AG08396 (cell line): ENCODE measurements at places on chromosomes 4 and X.

GRCh38 chrX:49209434-49210251, 9.7 kb upstream of the SYP start:
- no peak for DNase-seq

- no peak for DNase-seq
Observed at GRCh38 chr4:46032056-46032455, 91.8 kb downstream of the GABRG1 start.

DNA sequence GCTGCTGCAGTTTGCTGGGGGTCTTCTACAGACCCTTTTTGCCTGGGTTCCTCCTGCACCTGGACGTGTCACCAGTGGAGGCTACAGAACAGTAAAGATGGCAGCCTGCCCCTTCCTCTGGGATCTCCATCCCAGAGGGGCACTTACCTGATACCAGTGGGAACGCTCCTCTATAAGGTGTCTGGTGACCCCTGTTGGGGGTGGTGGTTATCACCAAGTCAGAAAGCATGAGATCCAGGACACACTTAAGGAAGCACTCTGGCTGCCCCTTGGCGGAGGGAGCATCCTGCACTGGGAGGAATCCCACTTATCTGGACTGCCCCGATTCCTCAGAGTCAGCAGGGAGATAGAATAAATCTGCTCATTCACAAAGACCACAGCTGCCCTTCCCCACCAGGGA, 218.9 kb upstream of the GALNTL6 start:
- DNase-seq: no peak

DNA sequence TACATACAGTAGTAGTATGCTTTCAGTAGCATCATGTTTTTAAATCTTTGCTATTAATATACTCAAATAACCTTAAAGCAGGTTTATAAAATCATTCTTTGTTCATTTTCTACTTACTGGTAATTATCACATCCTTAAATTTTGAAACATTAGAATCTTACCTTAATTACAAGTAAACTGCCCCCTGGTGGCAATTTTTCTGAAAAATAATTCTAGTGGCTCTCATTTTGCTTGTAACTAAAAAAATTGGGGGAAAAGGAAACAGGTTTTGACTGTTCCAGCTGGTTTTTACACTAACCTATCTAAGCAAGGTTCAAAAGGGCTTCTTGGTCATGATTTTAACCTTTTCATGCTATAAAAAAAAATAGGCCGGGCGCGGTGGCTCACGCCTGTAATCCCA, 18.5 kb upstream of the DCAF4L1 start:
- DNase-seq: no peak

DNA sequence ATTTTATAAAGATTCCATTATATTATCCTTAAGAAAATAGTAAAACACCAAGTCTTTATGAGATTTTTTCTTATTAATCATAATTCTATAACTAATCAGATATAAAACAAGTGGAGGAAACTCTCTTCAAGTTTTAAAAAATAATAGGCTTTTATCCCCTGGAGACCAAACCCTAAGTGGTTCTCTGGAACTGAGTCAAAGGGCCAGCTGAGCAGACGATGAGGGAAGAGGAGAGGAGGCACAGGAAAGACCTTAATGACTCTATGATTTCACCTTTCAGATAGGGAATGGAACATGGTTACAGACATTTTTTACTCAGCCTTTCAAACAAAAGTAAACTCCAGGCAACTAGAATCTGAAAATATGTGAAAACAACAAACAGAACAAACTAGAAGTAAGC, 201.8 kb downstream of the SLC39A8 start:
- DNase-seq: no peak

- no peak for DNase-seq
Observed at GRCh38 chrX:5458300-5458842, 770.3 kb downstream of the NLGN4X start.

DNA sequence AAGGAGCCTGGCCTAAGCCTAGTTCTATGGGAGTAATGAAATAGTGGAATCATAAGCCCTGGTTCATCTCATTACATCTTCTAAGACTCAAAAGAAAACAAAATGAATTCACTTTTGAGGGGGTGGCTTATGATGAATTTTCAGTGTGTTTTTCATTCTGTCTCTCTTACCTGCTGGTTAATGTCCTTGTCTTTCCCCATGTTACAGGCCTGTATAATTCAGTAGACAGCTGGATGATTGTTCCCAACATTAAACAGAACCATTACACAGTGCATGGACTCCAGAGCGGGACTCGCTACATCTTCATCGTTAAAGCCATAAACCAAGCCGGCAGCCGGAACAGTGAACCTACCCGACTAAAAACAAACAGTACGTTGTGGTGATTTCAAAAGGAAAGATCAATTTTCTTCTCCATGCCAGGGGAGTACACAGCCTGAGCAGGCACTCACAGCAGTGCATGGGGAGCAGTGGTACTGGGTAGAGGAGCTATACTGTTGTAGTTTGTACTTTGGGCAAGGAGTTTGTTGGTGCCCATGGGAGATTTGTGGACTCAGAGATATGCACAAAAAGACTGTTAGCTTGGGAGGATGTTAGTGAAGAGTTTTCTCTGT, 57.9 kb downstream of the TEX13B start:
- no peak for DNase-seq

DNA sequence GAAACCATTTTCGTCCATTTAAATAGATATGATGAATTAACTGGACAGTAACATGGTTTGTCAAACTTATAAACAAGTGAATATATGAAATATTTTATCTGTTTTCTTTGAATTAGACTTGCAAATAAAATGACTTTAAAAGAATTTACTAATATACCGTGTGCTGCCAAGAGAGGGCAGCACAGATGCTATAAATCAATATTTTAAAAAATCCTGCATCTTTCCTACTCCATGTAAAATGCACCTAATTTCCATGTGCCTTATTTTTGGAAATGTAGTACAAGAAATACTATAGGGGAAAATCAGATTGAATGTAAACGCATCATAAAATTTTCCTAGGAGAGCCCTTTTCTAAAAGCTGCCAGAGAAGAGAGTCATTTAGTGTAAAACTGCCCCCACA, 62.2 kb downstream of the PRKX start:
- peak; percentile 28 for DNase-seq

DNA sequence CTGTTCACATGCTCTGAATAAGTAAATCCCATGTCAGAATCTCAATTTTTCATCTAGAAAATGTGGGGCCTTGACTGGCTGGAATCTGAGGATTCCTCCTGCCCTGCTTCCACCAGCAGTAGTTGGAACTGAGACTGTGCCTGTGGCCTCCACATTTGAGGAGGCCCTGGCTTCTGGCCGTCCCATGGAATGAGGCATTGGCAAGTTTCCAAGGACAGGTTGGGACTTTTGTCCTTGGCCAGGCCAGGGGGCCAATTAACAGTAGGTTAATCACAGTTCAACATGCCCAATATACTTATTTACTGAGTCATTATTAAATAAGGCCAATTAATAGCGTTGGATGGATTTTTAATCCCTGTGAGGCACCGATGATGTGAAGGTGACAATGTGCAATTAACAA, 50.2 kb upstream of the GABRE start:
- no peak for DNase-seq

DNA sequence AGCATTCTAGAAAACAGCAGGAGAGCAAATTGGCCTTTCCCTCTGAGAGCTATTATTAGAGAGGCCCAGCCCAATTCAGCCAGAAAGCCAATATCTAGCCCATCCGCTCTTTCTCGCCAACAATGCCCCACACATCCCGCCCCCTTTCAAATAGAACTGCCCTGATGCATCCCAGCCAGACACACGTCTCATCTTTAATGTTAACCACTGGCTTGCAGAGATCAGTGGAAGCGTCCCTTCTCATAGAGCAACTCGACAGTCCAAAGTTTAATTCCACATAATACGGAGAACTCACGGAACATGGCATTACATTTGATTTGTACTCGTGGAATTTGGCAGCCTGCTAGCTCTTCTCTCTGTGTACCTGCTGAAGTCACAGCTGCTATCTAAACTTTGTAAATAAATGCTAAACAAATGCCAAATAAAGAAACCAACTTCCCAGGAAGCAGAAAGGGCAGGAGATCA, 304.4 kb downstream of the DHX15 start:
- no peak for DNase-seq

DNA sequence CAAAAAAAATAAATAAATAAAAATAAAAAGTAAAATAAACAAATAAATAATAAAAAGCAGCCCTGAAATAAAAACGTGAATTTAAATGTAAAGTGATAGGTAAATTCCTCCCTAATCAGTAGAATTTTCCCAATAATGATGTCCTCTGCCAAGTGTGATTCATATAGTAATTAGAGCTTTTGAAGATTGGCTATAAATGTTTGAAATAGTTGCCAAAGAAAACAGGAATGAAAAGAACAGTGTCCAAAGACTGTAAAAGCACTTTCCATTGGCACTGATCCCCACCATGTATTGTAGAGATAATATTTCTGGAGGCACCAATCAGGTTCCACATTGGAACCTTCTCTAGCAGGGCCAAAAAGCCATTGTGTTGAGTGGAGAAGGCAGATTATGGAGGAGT, 25.9 kb upstream of the SMARCAD1 start:
- DNase-seq: no peak

DNA sequence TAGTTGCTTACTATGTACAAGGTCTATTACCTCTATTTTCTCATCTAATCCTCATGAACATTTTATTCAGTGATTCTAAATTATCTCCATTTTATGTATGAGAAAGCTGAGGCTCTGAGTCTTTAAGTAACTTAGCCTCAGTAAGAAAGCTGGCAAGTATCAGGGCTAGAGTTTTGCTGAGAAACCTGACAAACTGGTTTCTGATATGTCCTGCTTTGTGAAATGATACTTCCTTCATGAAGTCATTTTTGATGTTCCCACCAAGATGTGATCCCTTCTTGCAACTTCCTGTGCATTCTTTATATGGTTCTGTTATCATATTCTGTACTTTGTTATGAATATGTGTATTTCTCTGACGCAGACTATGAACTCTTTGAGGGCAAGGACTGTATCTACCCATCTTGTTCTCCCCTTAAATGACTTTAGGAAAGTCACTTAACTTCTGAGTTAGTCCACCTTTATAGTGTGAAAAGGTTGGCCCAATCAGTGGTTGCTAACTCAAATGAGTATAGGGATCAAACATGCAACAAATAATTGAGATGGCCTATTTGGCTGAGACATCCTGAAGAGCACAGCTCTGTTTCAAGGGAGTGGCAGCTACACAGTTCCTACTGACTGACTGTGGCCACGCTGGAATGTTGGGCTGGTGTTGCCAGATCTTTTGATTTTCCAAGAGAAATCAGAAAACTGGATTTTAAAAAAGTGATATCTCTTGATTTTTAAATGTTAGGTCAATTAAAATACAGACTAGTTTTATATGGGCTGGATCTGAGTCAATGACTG, 127.9 kb upstream of the AMOT start:
- DNase-seq: no peak

GRCh38 chr4:147351083-147351787, 129.7 kb upstream of the EDNRA start:
- DNase-seq: no peak
